GM06990 (cell line): ENCODE measurements at places on chromosomes 7 and 10.

DNA sequence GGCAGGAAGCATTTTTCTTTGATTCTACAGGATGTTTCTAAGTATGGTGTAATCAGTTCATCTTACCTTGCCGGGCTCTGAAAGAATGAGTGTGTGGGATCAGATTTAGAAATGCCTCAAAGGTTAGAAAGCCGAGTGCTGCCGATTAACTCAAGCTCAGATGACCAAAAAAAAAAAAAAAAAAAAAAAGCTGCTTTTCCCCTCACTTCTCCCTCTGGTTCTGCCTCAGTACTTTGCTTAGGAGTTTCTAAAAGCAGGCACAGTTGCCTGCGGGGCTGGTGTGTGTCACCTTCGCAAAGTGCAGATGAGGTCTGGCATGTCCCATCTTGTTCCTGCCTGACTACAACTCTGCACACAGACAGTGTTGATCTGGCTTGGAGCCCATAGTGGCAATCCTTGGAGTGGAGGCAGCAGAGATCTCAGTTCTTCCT, 47.0 kb downstream of the KIAA1217 start:
- DNase-seq, result no peak

- no peak for DNase-seq
These were observed 50.9 kb downstream of the LAMB4 start for GRCh38 chr7:108079276-108079647.

GRCh38 chr7:87944547-87944946, 10.5 kb downstream of the ADAM22 start:
- no peak for DNase-seq

GRCh38 chr10:43252166-43252782, 14.6 kb downstream of the RASGEF1A start:
- DNase-seq, result no peak

- no peak for DNase-seq
These were observed 28.5 kb upstream of the NKX6-2 start for GRCh38 chr10:132814469-132814856.

GRCh38 chr7:75962607-75963380, 31.6 kb downstream of the TMEM120A start:
- DNase-seq, result no peak

GRCh38 chr7:97871659-97872024, 566 bp downstream of the ASNS start:
- no peak for DNase-seq
